CD4-positive, alpha-beta T cell treated with Interleukin-6 at 100 ng/mL for 8 hours (primary cell): ENCODE measurements at places on chromosomes 3 and 15.

DNA sequence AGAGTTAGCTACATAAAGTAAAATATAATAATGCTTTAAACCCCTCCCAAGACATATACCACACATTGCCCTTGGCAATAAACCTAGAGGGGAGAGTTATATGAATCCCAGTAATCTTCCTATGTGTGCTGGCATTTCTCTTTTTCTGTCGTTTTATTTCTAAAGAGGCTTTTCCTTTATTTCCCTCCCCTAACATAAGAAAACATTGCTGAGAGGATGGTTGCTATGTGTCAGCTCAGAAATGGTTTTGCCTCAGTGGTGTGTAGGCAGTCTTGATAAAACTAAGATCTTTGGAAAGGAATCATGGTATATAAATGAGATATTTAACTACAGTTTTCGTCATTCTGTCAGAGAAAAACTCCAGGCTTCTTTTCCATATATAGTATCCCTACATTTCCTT lies 30.0 kb downstream of the CCDC191 start:
- no peak for DNase-seq

GRCh38 chr3:127814325-127814781 lies 8.0 kb downstream of the MGLL start:
- DNase-seq = no peak

DNA sequence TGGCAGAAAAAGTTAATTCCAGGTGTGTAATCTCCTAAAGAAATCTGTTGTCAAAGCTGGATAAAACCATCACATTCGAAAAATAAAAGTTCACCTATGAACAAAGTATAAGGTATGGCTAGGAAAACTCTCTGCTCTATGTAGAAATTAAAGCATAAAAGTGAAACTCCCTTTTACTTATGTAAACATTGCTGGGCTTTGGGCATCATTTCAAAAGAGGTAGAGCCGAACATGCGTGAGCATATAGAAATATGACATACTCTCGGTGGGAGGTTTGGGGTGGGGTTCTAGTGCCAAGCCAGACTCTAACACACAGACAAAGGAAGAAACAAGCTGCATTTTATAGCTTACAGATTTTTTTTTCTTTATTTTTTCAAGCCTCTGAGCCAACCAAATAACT lies 306.8 kb upstream of the ATP11B start:
- DNase-seq = no peak

- DNase-seq = no peak
Measured at GRCh38 chr3:135009014-135009413, 214.0 kb downstream of the EPHB1 start.

- no peak for DNase-seq
Measured at GRCh38 chr3:129224984-129225393, 24.4 kb upstream of the COPG1 start.

- DNase-seq = no peak
Measured at GRCh38 chr3:40042752-40043443, 233.5 kb downstream of the MYRIP start.

DNA sequence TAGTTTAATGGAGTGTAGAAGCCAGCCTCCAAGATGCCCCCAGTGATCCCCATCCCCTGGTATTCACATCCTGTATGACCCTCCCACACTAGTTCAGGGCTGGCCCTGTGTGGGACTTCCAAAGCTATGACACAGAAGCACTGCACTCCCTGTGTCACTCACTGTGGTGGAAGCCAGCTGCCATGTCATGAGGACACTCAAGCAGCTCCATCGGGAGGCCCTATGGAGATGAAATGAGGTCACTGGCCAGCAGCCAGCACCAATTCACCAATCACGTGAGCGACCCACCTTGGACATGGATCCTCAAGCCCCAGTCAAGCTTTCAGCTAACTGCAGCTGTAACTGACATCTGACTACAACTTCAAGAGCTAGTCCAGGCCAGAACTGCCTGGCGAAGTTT lies 3.9 kb upstream of the ACAN start:
- DNase-seq = no peak

GRCh38 chr3:38454178-38454883 lies 641 bp downstream of the ACVR2B start:
- DNase-seq = peak; percentile 23

- DNase-seq = no peak
Measured at GRCh38 chr15:101536875-101537405, 47.4 kb upstream of the PCSK6 start.

- DNase-seq = no peak
Measured at GRCh38 chr15:90557186-90558084, 27.7 kb downstream of the CRTC3 start.

DNA sequence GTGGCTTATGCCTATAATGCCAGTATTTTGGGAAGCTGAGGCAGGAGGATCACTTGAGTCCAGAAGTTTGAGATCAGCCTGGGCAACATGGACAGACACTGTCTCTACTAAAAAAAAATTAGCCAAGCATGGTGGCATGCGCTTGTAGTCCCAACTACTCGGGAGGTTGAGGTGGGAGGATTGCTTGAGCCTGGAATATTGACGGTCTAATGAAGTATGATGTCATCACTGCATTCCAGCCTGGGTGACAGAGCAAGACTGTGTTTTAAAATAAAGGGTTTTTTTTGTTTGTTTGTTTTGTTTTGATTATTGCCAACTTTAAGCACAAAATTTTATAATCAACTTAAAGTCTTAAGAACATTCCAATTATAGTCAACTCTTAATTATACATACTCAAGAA lies 6.8 kb downstream of the PLSCR1 start:
- DNase-seq = no peak

DNA sequence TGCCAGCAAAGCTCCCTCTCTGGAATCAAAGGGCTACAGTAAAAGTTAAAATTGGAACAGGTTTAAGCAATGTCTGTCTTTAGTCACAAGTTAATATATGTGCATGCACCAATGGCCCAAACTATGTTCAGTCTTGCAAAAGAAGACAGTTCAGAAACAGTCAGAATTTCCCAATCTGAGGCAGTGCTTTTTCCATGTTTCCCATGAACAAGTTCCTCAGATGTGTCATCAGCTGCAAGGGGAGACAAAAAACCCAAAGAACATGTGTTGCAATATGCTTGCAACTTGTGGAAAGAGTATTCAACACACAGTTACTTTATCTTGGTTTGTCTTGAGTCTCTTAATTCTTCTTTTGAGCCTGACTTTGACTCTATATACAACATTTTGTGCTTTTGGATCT lies 148.4 kb downstream of the USP13 start:
- no peak for DNase-seq
